ENCODE measurements at places on chromosomes 1 and 21.
A peak's percentile ranks its signal among the peaks of the same experiment; 100 is the strongest.

DNA sequence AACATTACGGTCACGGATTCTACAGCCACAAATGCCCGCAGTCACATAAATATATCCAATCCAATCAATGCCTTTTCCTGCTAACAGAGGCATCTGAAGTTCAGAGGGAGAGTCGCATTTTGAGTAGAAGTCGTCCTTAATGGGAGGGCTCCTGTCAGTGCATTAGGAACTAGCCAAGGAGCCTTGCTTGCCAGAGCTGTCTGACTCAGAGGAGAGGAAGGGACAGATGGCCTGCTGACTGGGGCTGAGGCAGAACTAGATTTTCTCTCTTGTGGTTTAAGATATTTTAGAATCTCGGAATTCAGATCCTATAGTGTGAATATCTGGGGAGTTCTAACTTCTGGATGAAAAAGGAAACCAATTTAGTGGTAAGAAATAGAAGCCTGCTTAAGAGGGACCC is 10.6 kb downstream of the XKR8 start:
- peak; percentile 83 for DNase-seq

- no peak for DNase-seq
Observed at GRCh38 chr1:214934045-214934444, 148.5 kb upstream of the KCNK2 start.

GRCh38 chr1:225750875-225751824 is 26.5 kb upstream of the SRP9 start:
- no peak for DNase-seq

- DNase-seq, result peak; percentile 31
Observed at GRCh38 chr1:54604572-54605370, 18.6 kb downstream of the FAM151A start.

- no peak for DNase-seq
Observed at GRCh38 chr1:108893141-108893530, 16.4 kb downstream of the GPSM2 start.

GRCh38 chr1:17588048-17588871 is 48.8 kb downstream of the ARHGEF10L start:
- DNase-seq, result peak; percentile 97

DNA sequence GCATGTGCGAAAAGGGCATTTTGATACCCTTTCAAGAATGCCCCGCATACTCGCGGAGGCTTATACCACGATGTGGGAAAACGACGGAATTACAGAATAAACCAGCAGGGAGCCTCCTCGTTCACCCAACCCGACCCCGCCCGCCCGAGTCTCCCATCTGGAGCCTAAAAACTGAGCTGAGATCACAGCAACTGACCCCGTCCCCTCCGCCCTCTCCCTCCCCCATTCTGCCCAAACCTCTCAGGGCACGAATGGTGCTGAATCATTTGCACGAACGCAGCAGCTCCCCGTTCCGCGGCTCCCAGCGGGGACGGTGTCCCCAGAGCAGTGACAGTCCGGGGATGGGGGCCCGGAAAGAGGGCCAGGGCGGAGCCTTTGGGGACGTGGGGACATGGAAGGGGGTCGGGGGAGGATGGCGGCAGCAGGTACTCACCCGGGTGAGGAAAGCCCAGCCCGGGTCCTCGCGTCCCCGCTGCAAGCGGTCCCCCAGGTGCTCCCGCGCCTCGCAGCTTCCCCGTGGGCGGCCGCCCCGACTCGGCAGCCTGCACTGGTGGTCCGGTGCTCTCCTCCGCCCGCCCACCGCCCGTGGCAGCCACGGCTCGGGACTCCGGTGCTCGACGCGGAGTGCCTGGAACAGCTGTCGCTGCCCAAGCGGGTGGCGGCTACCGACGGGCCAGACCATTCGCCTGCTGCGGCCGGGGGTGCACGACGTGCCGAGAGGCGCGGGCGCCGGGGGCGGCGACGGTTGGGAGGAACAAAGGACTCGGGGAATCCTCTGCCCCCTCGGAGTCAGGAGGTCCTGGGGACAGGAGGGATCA is at the start of gene TTLL7:
TSS of gene TTLL7 (minus strand) at position 635 of the 818 bp plus-strand sequence. CDS start 46,921 bp downstream, outside the sequence.
- DNase-seq, result peak; percentile 72

DNA sequence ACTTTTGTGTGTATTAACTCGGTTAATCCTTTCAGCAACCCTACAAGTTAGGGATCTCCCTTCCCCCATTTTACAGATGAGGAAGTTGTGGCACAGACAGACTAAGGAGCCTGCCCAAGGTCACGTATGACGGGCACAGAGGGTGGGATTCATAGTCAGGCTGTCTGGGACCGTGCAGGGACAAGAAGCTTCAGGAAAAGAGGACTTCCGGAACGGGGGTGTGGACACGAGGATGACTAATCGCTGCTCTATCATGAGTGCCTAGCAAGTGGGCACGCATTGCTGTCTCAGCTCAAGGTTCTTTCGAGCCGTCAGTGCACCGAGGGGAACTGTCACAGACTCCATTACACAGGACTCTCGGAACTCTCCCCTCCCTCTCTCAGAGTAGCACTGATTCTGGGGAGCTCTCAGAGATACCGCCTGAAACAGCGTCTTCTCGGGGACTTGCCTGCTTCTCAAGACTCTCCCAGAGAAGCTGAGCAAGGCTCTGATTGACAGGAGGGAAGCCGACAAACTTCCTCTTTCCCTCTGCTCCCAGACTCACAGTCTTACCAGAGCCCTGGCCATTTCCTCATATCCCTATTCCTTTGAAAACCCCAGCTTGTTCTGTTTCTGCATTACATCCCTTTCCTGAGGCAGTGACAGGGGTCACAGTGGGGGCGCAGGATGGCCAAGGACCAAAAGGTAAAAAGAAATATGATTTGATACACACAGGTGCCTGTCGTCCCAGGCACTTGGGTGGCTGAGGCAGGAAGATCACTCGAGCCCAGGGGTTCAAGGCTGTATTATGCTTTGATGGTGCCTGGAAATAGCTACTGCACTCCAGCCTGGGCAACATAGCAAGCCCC is 14.4 kb downstream of the FHAD1 start:
- no peak for DNase-seq

DNA sequence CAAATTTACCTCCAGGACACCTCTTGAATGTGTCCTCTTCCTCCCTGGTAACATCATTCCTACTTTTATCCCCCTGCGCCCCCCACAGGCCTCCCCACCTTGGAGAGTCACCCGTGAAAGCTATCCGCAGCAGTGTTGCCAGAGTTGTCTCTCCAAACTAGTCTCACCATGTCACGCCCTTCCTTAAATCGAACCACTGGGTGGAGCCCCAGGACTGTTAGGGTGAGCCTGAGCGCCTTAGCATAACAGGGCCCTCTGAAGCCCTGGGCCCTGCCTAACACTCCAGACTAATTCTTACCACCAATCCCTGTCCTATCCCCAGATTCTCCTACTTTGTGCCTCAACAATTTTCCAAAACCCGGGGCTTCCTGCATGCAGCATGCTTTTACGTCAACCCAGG is 35.0 kb downstream of the HSD3B2 start:
- peak; percentile 49 for DNase-seq

Data from M059J (cell line).